Lung microvascular endothelial cell (primary cell): ENCODE measurements at places on chromosomes 7 and 10. TPM values are rescaled to one million over a fixed set of nuclear protein-coding genes. Genes with fewer than 3 reads are reported as not detected.

The LEP gene
- total RNA-seq, result not detected in 2 replicates

The TMEM213 gene
- total RNA-seq, result not detected in 2 replicates

The FOXI2 gene
- not detected in 2 replicates for total RNA-seq

DNA sequence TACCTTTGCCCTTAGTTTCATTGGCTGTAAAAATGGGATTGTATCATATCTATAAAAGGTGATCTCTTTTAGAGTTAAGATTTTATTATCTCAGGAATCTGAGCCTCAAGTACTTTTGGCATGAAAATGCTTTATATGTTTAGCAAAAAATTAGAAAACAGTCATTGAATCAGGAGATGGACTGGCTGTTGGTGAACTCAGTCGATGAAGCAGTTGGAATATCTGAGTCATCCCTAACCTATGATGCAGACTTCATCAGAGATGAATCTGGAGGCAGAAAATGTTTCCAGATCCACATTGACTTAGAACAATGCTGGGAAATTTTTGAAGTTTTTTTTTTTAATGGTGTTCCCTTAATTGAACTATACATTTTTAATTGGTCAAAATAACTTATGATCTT, 228.5 kb downstream of the SLC25A13 start:
- DNase-seq, result peak; percentile 72

- no peak for DNase-seq
Measured at GRCh38 chr10:79314761-79315601, 32.3 kb upstream of the PPIF start.

DNA sequence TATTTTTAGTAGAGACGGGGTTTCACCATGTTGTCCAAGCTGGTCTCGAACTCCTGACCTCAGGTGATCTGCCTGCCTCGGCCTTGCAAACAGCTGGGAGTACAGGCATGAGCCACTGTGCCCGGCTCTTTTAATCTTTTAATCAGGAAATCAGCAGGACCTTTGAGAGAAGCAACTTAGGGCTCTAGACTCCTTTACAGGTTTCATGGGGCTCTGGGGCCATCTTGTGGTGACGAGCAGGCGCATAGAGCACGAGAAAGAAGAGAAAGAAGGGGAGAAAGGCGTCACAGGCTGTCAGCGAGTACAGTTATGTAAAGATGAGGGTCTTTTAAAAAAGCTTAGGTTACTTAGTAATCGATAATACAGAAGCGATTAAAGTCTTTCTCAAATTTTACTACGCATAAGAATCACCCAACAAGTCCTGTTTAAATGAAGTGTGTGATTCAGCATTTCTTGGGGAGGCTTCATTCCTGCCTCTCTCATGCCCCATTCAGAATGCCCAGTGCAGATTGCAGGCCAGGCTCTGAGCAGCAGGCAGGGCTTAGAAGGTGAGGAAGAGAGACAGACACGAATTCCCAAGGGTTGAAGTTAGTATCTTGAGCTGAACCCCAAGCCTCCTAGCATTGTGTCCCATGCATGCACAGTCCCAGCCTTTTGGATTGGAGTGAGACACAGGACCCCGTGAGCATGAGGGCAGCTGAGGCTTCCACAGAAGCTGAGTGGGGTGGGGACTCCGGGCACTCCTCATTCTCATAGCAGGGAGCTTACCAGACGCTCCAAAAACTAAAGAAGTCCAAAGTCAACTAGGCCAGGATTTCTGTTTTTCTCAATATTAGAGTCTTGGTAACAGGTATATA, 23.6 kb upstream of the PFKP start:
- peak; percentile 82 for DNase-seq
